Endodermal cell (in vitro differentiated cells): ENCODE measurements at places on chromosomes 4 and X. TPM values are rescaled to one million over a fixed set of nuclear protein-coding genes. Genes with fewer than 3 reads are reported as not detected.

DNA sequence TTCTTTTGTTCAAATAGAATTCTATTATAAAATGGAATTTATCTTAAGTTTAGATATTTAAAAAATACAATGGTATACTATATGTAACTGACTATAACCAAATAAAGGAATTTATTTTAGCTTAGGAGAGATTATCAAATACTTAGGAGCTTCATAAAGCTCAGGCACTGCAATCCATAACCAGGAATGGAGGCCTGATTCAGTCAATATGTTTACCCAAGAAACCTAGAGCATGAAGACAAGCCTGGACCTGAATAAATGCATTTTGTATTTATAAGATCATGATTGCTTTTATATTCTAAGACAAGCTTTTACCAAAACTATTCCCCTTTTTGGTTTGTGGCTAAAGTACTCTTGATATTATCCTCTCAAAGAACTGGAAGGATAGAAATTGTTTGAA lies 742.6 kb downstream of the FAT4 start:
- DNase-seq = no peak

DNA sequence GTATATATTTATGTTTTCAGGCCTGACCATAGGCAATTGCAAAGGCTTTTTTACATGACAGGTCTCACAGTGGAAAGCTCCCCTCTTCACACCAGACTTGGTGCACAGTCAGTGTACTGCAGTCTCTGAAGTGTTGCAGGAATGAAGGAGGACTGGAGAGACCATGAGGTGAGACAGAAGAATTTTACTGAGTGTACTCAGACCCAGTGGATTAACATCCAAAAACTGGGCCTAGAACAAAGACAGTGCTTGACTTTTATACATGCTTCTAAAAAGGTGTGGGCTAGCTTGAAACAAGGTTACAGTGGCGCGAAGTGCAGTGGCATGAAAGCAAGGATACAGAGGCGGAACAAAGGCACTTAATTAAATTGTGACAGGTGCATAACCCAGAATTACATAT lies 822.9 kb downstream of the RAPGEF2 start:
- DNase-seq = no peak

- no peak for DNase-seq
Observed at GRCh38 chr4:108351791-108352190, 183.1 kb upstream of the LEF1 start.

DNA sequence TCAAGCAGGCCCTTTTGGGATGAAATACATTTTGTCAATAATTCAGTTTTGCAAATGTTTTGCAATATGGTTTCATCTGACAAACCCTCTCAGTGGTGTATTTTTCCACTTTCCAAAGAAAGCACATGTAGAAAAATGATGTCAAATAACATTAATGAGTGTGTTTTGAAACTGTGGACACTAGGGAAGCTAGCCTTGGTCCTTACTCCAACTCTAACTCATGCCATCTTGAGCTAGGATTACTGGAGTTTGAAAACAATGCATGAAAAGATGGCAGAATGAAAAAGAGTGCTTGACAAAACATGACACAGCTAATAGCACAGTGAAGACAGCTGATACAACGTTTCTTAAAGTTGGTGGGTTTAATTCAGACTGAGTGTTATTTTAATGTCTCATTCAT lies 41.4 kb downstream of the HAND2 start:
- DNase-seq = no peak

GRCh38 chr4:112348488-112349158 lies 51.5 kb downstream of the ALPK1 start:
- DNase-seq = peak; percentile 89

- no peak for DNase-seq
Observed at GRCh38 chr4:79023799-79024770, 84.8 kb upstream of the PAQR3 start.

DNA sequence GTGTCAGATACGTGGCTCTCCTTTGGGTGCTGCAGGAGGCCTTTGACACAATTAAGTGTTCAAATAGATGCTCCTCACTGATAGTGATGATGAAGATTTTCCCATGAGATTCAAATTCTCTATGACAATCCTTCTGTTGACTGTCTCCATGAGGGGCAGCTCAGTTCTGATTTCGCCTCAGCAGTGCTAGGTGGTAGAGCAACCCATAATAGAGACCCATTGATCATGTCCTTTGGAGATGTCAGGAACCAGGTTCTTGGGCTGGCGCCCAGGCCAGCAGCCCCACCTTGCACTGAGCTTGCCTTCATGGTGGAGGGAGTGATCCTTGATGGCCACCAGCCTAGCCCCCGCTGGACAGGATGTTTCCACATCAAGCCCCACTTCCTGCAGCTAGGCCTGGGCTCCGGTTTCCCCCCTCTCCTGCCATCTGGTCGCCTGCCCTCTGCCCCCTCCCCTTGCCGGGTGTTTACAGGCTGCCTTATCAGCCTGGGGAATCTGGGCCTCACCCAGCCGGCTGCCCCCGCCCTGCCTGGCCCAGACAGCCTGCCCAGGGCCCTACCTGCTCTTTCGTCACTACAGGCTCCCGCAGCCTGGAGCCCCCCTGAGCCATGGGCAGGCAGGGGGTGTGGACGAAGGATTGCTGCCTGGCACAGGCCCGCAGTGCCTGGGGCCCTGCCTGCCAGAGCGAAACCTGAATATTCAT lies 12.6 kb downstream of the ELF4 start:
- DNase-seq = no peak

- peak; percentile 73 for DNase-seq
Observed at GRCh38 chrX:153469811-153470410, 465 bp downstream of the HAUS7 start.

- peak; percentile 87 for DNase-seq
Observed at GRCh38 chr4:25792200-25792791, 70.5 kb downstream of the SEL1L3 start.

- no peak for DNase-seq
Observed at GRCh38 chrX:33082371-33082770, 129.0 kb downstream of the DMD start.

DNA sequence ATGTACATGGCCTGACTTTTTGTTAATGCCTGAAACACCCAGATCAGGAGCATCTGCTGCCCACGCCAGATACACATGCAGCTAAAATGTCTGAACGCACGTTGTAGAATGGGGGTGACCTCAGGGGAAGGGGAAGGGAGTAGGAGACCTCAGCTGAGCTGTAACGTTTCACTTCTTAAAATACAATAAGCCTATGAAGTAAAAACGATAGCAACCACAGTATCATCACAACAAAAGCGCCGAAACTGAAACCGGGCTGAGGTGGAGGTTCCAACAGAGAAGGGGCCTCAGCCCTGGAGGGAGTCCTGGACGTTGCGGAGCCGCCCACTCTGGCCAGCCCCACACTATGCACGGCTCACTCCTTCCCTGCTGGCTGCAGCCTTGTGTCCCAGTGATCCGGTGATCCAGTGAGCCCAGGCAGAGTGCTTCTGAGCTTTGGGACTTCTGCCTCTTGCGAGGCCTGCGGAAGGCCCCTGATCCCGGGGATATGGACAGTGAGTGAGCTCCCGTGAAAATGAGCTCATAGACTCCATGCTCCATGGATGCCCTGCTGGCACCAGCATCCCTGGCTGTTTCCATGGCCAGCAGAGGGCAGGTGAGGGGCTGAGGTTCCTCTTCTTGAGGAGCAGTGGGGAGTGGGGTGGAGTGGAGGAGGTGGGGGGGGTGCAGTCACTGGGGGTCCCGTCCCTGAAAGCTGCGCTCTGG lies 52.0 kb downstream of the HMX1 start:
- peak; percentile 63 for DNase-seq

- DNase-seq = peak; percentile 51
Observed at GRCh38 chrX:57104921-57105398, 16.4 kb downstream of the SPIN2B start.

DNA sequence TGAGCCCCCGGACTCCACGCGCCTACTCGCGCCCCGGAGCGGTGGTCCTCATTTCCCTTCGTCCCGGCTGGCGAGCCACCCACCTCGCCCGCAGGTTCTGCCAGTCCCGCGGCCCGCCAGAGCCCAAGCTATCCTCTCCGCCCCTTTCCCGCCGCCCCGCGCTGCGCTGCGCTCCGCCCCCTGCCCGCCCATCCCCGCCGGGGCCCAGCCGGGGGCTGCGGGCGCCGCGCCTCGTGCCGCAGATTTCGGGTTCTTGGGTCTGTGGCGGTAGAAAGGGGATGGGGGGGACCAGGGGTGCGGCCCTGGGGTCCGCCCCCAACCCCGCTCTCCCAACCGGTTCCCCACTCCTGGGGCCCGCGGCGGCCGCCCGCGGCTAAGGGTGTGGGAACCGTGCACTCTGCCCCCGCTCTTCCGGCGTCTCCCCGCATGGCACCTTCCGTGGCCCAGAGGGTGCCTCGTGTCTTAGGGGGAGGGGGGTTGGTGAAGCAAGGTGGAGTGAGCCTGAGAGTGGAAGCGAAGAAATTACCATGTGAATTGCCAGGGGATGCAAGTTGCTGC lies 650.8 kb upstream of the DIPK2B start:
- peak; percentile 82 for DNase-seq

- no peak for DNase-seq
Observed at GRCh38 chrX:23992431-23992830, 34.6 kb downstream of the KLHL15 start.

- DNase-seq = peak; percentile 66
Observed at GRCh38 chrX:2677764-2678163, 13.3 kb upstream of the CD99 start.

DNA sequence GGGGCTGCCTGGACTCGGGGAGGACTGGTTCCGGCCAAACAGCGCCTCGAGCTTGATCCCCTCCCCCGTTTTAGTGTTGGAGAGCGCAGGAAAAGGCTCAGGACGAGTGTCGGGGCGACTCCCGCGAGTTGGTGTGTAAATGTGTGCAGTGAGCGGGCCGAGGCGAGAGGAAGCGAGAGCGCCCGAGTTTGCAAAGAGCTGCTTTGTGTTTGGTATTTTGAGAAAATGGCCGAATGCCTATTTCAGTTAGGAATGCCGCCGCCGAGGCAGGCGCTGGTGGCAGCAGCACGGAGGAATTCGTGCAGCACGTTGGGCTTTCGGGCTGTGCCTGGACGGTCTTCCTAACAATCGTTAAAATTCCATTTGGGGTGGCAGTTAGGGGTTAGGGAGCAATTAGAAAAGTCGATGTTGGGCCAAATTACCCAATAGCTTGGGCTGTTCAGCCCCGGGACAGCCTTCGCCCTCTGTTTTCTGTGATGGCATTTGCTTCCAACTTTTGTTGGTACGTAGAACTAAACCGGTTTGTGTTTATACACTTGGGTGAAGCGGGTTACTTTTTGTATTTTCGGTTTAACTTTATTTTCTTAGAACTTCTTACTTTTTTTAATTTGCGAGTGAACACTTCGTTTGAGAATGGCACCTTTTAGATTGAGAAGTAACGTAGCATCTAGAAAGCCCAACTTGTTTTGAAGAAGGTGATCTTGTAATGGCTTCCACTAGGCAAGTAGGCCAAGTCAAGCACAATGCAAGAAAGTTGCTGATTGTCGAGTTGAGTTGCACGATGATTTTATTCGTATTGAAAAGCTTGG lies 1.6 kb downstream of the REST start:
- DNase-seq = peak; percentile 77

GRCh38 chr4:81684352-81684751 lies 212.6 kb upstream of the RASGEF1B start:
- no peak for DNase-seq

DNA sequence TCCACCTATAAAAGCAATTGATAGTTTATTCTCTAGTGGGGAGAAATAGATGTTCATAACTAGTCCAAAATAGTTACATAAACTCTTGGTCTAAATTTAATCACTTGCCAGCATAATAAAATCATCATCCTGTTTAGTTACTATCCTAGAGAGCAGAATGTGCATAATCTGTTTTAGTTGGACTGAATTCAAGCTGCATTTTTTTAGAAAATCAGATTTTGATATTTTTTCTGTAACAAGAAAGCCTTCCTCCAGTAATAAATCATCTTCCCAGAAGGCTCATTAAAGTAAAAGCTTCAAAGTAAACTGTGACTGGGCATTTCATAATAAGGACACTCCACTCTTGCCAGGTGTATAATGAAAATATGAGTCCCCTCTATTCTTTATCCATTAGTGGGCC lies 453.1 kb downstream of the TRAM1L1 start:
- no peak for DNase-seq

- DNase-seq = no peak
Observed at GRCh38 chrX:65587616-65588526, 53.3 kb upstream of the LAS1L start.

DNA sequence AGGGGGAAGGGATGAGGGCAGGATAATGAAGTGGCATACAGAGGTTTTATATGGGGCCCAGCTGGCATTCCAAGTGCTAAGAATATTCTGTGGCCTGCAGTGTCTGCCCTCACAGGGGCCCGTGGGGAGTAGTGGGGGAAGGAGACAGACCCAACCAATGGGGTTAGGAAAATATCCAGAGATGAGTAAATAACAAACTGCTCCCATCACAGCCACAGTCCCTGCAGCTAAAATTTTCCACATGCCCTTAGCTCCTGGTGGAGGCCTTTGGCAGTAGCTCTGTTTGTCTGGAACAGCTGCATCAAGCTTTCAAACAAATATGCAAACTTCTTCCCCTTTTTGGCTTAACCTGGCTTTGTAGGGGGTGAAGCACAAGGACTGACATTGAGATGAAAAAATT lies 3.1 kb downstream of the SRPX2 start:
- no peak for DNase-seq

- DNase-seq = no peak
Observed at GRCh38 chrX:21493226-21493830, 119.1 kb downstream of the CNKSR2 start.

DNA sequence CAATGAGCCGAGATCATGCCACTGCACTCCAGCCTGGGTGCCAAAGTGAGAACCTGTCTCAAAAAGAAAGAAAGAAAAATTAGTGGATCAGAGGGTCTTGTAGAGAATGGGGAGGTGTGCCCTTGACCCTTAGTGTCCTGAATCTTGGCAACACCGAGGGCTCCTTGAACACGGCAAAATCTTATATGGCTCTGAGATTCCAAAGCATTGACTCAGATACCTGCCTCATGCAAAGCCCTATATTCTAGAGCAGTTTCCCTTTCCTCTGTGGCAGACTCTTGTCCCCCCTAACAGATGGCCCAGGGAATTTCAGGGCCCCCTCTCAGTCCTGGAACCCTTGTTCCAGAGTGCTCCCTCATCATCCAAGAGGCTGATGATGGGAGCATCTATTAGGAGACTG lies 6.8 kb downstream of the CLDN2 start:
- no peak for DNase-seq

- DNase-seq = no peak
Observed at GRCh38 chr4:88035292-88035691, 27.9 kb downstream of the PKD2 start.

GRCh38 chrX:13096728-13097127 lies 52.3 kb upstream of the FAM9C start:
- no peak for DNase-seq

GRCh38 chrX:85309717-85310116 lies 65.9 kb downstream of the ZNF711 start:
- peak; percentile 49 for DNase-seq

GRCh38 chrX:129013574-129013973 lies 509.7 kb downstream of the SMARCA1 start:
- peak; percentile 76 for DNase-seq

The EOLA1 gene
- total RNA-seq = 11.9 to 33.2 TPM (median 16.2 TPM) in 3 replicates

The ASMT gene
- total RNA-seq = not detected in 3 replicates

The ZNF280C gene
- 15.1 to 15.7 TPM (median 15.4 TPM) in 3 replicates for total RNA-seq

The VCX gene
- total RNA-seq = 0.54 TPM in 1 of 2 replicates, not detected in the other

The PNMA6F gene
- total RNA-seq = not detected in 2 replicates

The SPANXA2 gene
- not detected in 2 replicates for total RNA-seq

The FRG1 gene
- 33.4 and 38.3 TPM in 2 replicates for total RNA-seq

The P2RY10 gene
- 0.33 to 0.78 TPM in 2 of 3 replicates, not detected in the other for total RNA-seq
